Hepatic stellate cell (primary cell): ENCODE measurements at places on chromosomes 3 and 15.
A peak's percentile ranks its signal among the peaks of the same experiment; 100 is the strongest.

GRCh38 chr15:90419738-90420406 is 31.8 kb downstream of the IQGAP1 start:
- peak; percentile 62 for DNase-seq

DNA sequence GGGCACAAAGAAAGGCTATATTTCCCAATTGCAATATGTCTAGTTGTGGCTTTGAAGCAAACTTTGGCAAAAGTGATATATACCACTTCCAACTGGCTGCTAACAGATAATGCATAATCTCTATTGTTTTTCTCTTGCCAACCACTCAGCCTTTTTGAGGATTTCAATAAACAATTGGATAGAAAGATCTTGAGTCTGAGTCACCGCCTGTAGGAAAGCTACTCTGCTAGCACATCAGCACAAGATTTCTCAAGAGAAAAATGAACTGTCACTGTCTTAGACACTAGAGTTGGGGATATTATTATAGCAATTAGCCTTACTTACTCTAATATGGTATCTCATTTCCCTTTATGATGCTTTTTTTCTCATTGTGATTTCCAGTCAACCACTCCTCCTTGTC is 119.7 kb downstream of the SST start:
- DNase-seq, result no peak

DNA sequence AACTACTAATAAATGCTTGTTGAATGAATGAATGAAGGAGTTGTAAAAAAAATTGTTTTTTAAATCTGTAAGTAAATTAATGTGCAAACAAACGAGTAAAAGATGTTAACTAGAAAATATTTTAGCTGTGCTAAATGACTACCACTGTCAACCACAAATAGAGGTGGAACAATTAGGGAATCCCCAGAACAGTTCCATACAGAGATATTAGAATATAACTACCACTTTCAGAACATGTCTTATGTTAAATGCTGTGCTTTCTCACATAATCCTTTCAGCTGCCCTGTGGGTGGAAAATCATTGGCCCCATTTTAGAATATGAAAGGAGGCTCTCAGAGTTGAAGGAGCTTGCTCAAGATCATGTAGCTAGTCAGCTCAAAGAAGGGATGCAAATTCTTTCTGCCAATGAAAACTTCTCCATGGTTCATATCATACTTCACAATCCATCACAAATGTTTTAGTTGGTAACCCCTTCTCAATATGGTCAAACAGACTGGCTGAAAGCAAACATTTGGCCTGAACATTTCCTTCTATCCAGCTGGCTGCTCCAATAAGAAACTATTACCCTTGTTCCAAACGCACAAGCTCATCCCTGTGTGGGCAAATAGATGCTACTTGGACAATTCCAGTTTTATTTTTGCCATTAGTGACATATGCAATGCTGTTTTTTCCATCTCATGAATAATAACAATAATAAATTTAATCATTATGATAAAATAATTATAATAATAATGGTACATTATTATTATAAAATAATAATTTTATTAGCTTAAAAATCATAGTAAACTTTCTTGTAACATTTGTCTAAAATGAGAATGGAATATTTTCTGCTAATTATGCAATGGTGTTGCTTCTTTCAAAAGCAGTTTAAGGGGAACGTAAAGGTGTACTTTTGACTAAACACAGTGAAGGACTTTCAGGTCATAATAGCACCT is 290.4 kb upstream of the STT3B start:
- no peak for DNase-seq

DNA sequence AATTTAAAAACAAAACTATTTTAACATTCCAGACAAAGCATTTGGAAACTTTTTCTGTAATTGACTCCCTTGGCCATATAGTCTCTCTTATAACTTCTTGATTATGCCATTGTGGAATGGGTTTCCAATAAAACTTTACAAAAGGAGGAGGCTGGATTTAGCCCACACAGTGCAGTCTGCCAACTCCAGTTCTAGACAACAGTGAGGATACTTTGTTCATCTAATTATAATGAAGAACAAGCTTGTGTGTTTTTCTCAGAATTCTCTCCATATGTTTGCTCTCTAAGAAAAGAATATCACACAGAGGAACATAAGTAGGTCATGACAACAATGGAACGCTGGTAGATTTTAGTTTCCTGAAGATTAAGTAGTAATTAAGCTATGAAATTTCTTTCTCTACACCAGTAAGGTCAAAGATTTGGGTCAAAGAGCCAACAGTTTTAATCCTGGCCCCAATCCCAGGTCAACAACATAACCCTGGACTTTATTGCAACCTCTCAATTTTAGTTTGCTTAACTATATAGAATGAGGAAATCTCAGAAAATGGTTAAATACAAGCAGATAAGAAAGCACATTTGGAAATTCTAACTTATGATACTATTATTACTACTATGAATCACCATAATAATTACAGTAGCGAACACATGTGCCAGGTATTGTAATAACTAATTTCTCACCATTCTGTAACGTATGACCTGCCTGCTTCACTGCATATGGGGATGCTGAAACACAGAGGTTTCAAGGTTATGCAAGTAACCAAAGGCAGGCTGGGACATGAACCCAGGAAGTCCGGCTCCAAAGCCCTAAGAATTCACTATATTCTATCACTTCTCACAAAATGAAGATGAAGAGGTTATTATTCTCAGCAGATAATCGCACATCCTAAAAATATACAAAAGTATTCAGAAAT is 65.7 kb downstream of the TJP1 start:
- no peak for DNase-seq

DNA sequence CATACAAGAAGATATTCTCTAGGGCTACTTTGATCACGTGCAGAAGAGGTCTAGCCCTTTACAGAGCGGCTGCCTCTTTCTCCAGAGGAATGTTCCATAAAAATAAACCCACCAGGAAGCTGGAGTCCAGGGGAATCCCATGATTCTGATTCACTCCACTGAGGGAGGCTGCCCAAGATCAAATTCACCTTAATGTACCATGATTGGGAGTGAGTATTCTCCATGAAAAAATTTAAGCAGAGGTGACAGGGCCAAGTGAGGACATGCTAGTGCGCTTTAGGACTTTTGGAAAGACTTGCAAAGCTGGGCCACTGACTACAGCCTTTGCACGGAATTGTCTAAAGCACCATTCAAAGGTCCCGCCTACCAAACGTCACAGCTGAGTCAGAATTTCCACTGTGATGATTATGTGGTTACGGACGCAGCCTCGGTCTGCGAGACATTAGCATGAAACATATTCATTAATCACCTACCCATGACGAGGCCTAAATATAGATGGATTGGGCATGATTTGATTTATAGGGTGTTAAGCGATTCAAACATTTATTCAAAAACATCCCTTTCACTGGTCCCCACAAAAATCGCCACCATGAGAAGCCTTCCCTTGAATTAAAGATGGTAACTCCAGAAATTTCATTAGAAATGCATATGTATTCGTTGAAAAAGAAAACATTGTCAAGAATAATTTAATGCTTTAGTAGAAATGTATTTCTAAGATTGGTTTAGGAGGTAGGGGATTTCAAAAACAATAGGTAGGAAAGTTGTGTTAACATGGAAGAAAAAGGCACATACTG is 152.6 kb downstream of the GREM1 start:
- DNase-seq, result peak; percentile 38

DNA sequence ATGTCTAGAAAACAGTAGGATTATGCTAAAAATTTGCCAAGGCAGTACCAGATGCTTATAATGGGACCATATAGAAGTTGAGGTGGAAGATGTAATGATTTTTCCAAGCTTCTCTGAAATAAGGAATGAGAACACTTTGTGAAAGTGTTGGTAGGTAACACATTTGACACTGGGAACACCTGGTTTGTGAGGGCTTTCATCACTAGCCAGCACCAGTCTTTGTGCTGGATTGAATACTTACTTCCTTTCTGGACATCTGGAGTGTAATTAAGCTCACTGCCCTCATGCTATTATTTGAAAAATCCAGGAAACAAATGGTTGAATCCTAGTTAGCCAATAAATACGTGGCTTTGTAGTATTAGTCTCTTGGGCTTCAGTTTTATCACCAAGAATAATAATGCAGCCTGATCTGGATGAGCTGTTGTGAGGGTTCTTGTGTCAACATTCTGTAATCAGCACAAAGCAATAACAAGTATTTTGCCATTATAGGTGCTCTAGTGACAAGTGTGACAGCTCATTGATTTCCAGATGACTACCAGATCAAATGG is 12.9 kb downstream of the CCDC80 start:
- DNase-seq, result no peak

- DNase-seq, result no peak
Observed at GRCh38 chr3:183514021-183514420, 41.5 kb downstream of the KLHL6 start.

- no peak for DNase-seq
Observed at GRCh38 chr3:67540198-67540894, 114.1 kb downstream of the SUCLG2 start.

- peak; percentile 23 for DNase-seq
Observed at GRCh38 chr3:186361762-186362536, at the start of gene DGKG. Gene DGKG, minus strand, starts transcription at chr3:186362234. Its CDS starts 41,775 bp downstream, at chr3:186320459.

- peak; percentile 75 for DNase-seq
Observed at GRCh38 chr3:4426782-4427344, 40.2 kb downstream of the SUMF1 start.

GRCh38 chr3:172343117-172343516 is 105.1 kb downstream of the GHSR start:
- no peak for DNase-seq

GRCh38 chr15:70292076-70292760 is 194.5 kb upstream of the TLE3 start:
- DNase-seq, result no peak

GRCh38 chr3:198113206-198114053 is 153.4 kb downstream of the LMLN start:
- peak; percentile 19 for DNase-seq
